ENCODE measurements at places on chromosomes 4 and X.

DNA sequence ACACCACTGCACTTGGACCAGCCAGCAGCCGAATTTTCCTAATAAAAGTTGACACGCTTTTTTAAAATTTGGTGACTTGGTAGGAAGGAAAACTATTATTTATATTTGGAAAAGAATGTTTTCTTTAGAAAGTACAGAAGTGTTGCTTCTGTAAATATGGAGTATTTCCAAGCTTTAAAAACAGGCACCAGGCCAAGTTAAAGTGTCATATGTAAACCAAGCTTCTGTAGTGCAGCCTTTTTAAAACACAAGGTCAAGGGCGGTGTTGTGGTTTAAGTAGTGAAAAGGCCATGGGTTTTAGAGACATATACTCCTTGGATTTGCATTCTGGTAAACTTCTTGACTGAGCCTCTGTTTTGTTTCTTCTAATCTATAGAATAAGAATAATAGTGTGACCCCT lies 62.7 kb downstream of the TRIM2 start:
- DNase-seq: no peak

GRCh38 chr4:111502626-111503025 lies 642.6 kb upstream of the FAM241A start:
- DNase-seq: no peak

- no peak for DNase-seq
Observed at GRCh38 chrX:20350596-20350995, 83.9 kb upstream of the RPS6KA3 start.

DNA sequence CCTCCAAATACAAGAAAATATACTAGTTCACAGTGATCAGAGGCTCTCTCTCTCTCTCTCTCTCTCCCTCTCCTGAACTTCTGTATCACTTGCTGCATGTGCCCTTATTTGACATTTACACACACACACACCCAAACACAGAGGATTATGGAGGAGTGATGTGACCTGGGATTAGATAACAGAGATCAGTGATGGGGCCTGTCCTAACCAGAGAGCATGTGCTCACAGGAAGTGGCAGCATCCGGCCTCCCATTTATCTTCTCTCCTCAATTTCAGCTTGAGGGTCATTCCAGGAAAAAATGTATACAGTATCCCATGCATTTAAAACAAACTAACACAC lies 143.0 kb downstream of the TSPAN5 start:
- no peak for DNase-seq

DNA sequence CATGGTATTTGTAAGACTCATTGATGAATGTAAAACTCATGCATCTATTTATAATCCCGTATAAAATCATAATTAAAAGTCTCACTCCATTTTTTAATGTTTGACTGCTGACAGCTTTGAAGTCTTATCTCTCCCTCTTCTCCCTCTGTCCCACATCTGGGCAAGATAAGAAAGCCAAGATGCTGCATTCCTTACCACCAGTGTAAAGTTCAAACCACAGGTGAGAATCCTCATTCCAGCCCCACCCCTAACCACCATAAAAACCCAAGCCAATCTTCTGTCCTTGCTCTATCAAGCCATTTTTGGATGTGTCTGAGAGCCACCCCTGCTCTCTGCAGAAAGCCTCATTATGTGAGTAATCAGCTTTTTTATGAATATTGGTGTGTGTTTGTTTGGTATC lies 59.3 kb upstream of the MAGED1 start:
- no peak for DNase-seq

DNA sequence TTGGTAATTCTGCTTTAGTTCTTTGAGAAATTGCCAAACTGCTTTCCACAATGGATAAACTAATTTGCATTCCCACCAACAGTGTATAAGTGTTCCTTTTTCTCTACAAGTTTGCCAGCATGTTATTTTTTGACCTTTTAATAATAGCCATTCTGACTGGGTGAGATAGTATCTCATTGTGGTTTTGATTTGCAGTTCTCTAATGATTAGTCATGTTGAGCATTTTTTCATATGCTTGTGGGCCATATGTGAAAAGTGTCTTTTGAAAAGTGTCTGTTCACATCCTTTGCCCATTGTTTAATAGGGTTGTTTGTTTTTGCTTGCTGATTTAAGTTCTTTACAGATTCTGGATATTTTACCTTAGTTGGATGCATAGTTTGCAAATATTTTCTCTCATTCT lies 25.9 kb downstream of the ENPEP start:
- no peak for DNase-seq

DNA sequence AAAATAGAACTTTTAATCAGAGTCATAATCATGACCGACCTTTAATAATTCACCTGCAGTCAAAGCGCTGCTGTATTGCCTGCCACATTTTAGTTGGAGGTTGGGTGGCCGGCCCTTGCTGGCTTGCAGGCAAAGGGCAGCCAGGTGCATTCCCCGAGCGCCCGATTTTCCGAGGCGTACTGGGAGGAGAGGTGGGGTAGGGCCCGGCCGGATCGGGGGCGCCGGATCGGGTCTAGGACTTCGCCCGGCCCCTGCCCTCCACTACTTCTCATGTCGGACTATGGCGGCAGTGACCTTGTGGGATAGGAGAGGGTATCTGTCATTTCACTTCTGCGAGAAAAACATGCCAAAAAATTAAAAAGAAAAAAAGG lies 2.5 kb upstream of the RS1 start:
- no peak for DNase-seq

GRCh38 chr4:37073226-37073840 lies 171.2 kb upstream of the NWD2 start:
- no peak for DNase-seq

GRCh38 chr4:177461606-177462005 lies 19.4 kb upstream of the AGA start:
- no peak for DNase-seq

All from cortex of kidney (tissue), 1 donor.